Putamen (tissue), 1 donor: ENCODE measurements at places on chromosomes 2 and 18.
A peak's percentile ranks its signal among the peaks of the same experiment; 100 is the strongest.

GRCh38 chr2:132416723-132417395 is at the start of gene GPR39:
GPR39 (plus strand) TSS chr2:132416805.
- no peak for DNase-seq

- peak; percentile 39 for DNase-seq
Observed at GRCh38 chr2:165889158-165889557, 64.4 kb downstream of the TTC21B start.

GRCh38 chr2:39301352-39301751 is 57.6 kb upstream of the CDKL4 start:
- DNase-seq, result no peak

GRCh38 chr2:9092383-9093282 is 89.1 kb upstream of the MBOAT2 start:
- no peak for DNase-seq

GRCh38 chr2:202410092-202410491 is 34.0 kb downstream of the BMPR2 start:
- DNase-seq, result no peak

GRCh38 chr2:85057226-85057962 is 75.8 kb upstream of the TCF7L1 start:
- DNase-seq, result no peak

GRCh38 chr2:55553321-55553720 is 33.8 kb downstream of the CFAP36 start:
- no peak for DNase-seq

- DNase-seq, result no peak
Observed at GRCh38 chr2:159078443-159078842, 110.0 kb downstream of the TANC1 start.

DNA sequence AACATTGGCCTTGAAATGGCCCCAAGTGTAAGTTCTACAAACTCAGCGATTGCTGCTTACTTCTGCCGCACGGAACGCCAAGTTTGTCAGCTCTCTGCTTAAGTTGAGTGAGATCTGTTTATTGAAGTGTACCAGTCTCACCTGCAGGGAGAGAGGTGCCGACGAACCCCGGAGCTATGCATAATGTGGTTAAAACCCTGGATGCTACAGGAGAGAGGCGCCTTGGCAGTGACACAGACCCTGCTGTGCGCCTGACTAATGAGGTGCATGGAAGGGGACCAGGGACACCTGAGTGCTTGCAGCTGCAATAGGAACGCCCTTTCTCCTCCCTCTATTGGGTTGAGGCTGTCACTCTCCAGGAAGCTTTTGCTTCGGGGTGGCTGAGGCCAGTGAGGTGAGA is 979 bp downstream of the SLC9A2 start:
- no peak for DNase-seq

DNA sequence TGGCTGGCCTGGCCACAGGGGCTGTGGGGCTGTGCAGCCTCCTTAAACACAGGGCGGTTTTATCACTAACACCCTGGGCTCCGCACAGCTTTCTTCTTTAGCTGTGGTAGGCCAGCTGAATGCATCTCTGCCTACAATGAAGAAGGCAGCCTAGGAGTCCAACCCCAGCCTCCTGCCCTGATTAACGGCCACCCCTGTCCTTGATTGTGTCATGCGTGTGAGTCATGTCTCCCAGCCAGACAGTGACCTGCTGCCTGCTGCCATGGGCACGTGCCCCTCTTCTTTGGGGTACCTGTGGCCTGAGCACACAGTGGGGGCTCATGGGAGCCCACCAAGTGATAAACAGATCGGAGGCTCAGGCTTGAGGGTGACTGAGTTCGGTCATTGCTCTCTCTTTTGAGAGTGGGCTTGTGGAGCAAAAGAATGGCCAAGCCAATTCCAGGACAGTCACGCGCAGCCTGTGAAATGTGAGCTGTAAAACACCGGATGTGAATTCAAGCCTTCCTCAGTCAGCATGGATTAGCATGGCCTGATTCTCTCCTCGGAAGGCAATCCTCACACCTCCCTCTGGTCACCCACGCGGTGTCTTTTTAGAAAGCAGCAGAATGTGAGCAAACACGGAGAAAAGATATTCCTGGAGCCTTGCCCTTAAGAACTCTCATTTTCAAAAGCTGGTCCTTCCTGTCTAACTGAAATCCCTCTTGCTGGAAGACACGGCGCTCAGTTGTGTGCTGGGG is 144.1 kb downstream of the CELF4 start:
- DNase-seq, result no peak

DNA sequence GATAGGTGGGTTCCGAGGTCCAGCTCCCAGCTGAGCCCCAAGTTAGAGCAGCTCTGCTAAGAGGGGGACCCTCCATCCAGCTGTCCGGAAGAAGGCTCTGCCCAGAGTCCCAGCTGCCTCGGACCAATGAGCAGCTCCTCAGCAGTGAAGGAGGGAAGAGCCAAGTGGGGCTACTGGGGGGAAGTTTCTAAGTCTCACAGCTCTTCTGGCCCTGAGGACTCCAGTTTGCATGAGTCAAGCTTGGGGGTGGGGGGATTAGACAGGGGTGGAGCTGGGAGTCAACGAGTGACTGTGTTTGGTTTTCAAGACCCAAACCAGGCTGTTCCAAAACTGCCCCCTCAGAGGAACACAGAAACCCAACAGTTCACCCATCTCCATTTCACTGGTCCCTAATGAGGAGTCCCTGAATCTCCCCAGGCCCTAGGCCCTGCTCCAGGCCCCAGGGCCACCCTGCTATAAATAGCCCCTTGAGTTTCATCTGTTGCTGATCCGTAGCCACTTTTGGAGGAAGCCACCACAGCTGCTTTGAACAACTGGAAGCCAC is 100.9 kb downstream of the TNS1 start:
- no peak for DNase-seq

DNA sequence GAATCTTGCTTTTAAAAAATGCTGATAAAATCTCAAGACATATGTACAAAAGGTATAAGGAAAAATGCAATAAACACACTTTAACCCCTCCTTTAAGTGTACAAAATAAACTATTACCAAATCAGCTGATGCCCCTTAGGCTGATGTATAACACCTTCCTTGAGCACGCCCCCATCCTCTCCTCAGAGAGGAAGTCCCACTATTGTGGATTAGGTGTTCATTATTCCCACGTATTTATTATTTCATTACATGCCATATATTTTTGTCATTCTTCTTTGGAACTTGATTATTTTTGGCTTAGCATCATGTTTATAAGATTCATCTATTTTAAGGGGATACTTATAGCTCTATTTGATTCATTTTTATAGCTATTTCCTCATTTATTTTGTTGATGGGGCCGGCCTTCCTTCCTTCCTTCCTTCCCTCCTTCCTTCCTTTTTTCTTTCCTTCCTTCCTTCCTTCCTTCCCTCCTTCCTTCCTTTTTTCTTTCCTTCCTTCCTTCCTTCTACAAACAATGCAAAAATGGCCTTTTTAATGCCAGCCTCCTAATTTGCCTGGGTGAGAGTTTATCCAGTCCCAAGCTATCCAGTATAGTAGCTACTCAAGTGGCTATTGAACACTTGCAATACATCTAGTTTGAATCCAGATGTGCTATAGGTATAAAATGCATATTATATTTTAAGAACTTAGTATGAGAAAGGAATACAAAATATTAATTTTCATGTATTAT is 4.0 kb downstream of the SERPINB13 start:
- no peak for DNase-seq

GRCh38 chr2:189014449-189015138 is 40.4 kb downstream of the COL3A1 start:
- no peak for DNase-seq

DNA sequence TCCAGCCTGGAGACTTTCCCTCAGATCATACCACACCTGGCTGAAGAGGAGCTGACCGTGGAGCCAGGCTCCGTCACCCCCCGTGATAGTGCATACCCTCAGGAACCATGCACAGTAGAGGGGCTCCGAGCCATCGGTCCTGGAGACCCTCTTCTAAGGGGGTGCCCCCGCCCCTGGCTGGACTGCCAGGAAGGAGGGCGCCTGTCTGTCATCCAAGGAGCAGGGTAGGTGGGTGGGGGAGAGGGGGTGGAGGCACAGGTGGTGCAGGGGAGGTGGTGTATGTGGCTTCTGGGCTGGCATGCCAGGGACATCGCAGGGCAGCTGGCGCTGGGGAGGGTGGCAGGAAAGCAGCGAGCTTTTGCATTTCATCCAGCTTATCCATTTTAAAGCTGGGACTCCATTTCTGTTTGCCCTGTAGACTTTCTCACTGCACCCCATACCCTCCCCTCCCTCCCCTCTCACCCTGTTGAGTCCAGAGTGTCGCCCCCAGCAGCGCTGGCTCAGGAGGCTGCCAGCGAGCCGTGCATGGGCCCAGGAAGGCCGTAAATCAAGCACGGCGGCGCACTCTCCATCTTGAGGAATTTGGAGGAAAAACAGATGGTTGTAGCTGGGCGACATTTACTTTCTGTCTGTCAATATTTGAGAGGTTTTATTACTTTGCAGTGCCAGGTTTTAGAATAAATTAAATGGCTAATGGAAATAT is 56.2 kb upstream of the HS6ST1 start:
- no peak for DNase-seq

- DNase-seq, result no peak
Observed at GRCh38 chr2:29747786-29748470, 173.5 kb downstream of the ALK start.

DNA sequence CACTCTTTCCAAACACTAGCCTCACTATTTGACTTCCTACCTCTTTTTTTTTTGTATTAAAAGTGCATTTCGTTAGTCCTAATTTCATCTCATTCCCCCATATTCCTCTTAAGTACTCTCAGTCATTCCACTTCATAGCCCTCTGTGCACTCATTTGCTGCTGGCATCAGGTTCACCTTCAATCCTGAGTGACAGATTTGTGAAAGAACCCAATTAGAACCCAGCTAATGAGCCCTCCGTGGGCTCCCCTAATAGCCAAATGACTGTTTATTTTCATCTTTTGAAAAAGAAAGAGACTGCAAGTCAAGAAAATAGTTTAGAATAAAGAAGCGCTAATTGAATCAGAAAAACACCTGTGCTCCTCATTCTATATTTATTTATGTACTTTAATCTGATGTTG is 512.1 kb upstream of the LRATD1 start:
- DNase-seq, result no peak

- no peak for DNase-seq
Observed at GRCh38 chr2:46306988-46307655, 9.9 kb downstream of the EPAS1 start.

DNA sequence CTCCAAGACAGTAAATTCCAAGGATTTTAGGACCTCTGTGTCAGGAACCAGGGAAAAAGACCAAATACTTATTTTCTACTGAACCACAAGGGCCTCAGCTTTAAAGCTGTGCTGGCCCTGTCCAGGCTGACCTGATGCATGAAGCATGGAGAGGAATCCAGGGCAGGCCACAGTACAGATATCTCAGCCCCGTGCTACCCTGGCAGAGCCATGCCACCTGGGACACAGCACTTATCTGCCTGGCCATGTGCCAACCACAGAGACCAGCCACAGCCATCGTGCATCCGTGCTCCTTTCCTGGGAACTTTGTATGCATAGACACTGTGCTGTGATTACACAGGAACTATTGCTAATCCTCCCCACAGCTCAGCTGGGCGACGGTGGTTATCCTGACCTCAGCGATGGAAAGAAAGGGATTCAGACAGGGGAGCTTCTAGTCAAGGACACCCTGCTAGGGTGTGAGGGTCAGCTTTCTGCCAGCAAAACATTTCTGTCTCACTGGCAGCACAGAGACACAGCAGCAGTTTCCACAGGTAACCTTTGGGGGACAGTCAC is 687.4 kb upstream of the ID2 start:
- no peak for DNase-seq

- no peak for DNase-seq
Observed at GRCh38 chr18:61612517-61612916, 279.3 kb downstream of the CDH20 start.

DNA sequence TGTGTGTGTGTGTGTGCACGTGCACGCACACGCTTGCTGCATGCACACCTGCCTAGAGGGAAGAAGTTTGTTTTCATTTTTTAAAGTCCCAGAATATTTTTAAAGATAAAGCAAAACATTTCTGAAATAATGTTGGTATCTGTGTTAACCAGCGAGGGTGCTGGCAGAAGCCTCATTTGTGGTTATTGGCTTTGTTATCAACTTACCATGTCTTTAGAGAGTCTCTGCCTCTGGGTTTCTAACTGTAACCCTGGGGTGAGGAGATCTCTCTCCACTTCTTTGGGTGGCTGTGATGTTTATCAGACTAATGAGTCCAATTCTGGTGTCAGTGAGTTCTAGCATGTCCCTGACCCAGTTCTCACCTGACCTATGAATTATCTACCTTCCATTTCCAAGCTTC is 927.6 kb upstream of the FANCL start:
- DNase-seq, result no peak
